ENCODE measurements at places on chromosomes 1 and 21.

DNA sequence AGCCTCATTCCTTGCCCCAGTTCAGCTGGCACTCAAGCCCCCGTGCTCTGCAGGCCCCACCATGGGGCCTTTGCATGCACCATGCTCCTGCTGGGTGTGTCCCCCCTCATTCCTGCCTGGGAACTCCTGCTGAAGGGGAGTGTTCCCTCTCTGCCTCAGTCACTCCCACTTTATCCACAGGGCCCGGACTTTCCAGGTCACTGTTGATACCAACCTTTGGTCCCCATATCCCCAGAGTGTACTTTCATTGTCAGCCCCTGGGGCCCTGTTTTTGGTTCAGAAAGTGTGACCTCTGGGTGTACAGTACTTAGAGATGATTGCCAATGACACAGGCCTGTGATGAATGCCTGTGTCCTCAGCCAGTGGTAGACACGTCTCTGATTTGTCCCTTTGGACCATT, 2.9 kb downstream of the TTC22 start:
- DNase-seq, result no peak

DNA sequence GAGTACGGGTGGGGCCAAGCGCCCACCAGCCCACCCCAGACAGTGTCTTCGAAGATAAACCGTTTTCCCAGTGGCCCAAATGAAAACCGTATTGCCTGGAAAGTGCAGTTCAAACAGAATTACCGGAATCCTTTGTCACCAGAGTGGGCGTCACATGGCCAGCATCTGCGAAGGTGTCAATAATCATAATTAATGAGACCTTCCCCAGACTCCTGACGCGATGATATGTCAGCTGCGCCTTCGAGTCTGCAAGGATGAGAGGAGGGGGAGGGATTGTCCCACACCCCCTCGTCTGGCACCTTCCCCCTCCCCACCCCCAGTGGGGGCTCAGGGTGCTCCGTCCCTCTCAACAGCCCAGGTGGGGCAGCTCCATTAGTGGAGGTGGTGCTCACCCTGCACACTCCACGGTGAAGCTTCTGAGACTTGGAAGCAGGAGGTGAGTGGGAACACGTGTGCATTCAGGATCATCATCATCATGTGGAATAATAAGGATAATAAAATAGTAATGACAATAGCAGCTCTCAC, 215.1 kb downstream of the PTPRU start:
- no peak for DNase-seq

- no peak for DNase-seq
Measured at GRCh38 chr1:240363315-240363714, 248.6 kb downstream of the GREM2 start.

DNA sequence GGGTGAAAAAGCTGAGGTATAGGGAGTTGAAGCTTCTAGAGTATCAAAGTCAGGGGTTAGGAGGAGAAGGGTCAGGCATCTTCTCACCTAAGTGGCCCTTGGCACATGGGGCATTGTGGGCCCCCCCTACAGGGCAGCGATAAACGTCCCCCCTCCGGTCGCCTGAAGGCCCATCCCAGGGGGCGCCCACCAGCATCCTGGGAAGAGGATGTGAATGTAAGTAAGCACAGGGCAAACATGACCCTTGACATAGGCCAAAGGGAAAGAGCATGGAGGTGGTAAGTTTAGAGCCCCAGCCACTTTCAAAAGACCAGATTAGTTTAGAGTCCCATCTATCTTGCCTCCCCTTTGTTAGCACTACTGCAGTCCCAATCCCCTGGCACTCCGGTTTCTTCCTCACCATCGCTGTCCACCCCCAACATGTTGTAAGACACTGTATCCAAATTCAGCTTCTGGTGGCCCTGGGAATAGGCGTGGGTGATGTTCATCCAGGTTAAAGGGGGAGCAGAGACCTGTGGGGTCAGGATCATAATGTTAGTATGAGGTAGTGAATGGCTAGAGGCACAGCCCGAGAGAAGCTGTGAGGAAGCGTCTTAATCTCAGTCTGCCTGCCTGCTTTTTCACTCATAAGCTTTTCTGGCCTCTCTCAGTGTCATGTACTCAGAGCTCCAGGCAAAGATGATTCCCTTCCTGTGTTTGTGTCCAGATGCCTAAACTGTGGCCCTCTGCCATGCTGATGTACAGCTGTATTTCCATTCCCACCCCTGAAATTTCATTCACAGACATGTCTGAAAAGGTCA, 2.7 kb downstream of the ITGA10 start:
- no peak for DNase-seq

DNA sequence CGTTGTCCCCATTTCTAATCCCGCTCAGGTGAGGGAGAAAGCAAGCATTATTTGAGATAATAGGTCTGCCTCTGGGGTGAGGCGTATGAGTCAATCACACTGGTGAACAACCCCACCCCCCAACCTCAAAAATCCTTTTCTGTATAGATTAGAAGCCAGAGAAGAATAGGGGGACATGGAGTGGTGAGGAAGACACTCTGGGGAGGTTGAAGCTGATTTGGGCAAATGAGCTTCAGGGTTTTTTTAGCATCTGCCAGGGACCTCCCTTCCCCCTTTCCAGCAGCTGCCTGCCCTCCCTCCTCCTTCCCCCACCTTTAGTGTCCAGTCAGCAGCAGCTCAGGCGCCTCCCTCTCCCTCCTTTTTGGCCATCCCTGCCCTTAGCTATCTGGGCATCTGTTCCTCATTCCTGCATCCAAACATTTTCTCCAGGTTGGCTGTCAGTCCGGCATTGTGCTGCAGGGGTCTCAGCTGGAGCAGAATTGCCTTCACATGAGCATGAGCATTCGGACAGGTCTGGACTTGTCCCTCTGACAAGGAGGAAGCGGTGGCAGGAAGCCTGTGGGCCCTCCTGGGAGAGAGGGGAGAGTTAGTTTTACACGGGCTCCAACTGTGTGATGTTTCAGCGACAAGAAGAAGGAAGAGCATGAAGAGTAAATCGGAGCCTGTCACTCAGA, 30.8 kb upstream of the PTGFRN start:
- no peak for DNase-seq

DNA sequence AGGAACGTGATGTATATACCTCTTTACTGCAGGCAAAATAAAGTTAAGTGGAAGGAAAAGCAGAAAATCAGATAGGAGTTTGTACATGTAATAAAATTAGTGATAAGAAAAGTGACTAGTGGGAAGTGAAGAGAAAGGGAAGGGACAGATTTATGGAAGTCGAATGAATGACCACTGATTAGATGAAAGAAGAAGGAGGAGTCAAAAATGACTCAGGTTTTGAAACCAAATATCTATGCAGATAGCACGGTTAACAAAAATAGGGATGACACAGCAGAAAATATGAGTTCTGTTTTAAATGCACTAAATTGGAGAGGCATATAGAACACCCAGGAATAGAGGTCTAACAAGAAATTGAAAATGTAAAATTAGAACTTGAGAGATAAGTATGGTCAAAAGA, 128.0 kb downstream of the HMCN1 start:
- DNase-seq, result no peak

DNA sequence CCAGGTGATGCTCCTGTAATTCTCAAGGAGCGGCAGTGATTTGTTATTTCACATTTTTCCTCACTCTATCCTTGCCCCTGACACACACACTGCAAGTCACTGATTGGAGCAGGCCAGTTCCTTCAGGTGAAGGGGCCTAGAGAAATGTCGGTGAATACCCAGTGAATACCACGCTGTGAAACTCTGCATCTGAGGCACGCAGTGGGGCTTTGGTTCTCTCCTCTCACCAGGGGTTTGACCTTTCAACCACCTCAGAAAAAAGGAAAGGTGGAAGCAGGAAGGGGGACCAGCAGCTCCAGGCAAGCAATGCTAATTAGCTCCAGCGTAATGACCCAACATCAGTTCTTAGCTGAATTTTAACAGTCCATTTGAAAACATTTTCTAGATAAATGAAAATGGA, 532 bp upstream of the FAM177B start:
- DNase-seq, result no peak

GRCh38 chr1:236176337-236177336, 34.3 kb downstream of the GPR137B start:
- no peak for DNase-seq

DNA sequence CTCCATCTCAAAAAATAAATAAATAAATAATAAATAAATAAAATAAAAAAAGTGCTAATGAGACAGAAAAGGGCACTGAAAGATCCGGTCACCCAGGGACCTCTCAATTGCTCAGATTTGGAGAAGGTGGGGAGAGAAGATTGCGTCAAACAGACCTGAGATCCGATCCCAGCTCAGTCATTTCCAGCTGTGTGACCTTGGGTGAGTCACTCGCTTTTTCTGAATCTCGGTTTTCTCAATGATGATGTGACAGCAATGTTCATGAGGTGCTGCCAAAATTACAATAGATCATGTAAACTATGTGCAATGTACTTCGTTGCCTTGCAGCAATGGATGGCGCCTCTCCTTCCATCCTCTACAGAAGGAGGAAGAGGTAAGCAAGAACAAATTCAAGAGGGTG, 11.1 kb upstream of the MEF2D start:
- no peak for DNase-seq

- DNase-seq, result no peak
Measured at GRCh38 chr1:145955436-145955835, 2.4 kb downstream of the LIX1L start.

Data from cortex of kidney (tissue), 1 donor.